ENCODE measurements at places on chromosomes 4 and X.

DNA sequence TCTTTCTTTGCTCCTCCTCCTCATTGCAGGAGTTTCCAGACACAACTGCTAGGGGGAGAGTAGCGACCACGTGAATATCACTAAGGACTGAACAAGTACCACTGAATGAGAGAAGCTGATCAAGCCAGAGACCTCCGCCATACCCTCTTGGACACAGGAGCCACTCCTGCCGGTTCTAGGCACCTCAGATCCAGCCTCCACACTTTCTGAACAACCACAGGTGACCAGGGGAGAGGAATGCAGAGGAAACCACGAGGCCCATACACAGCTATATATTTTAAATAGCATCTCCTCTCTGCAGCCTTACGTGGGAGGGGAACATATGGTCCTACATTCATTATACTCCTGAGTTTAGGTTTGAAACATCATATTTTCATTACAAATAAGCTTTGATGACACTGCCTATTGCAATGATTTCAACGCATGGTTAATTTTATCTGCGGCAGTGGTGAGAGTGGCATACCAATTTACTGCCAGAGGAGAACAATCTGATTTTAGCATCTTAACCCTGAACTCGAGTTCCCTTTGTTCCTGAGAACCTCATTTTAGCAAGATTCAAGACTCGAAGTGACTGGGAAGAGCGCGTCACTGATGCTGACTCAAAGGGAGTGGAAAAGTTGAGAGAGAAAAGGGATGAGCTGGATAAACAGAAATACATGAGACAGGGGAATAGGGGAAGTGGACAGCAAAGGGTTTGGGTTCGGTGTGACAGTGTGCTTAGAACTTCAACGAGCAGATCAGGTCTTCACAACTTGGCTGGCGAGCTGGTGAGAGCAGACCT, 231.7 kb upstream of the PPARGC1A start:
- no peak for DNase-seq

DNA sequence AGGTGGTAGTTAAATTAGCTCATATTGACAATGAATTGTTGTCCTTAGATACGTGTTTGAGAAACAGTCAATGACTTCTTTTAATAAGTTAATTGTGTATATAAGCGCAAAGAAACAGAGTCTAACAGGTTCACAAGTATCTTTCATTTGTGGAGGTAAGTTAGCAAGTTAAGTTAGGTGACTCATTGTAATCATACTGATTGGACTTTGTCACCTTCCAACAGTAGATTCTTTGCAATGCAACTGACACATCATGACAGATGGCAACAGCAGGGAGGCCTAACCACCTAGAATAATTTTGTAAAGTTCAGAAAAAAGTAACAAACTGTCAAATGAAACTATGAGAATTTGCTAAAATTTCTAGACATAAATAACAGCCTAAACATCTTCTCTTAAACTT, 207.6 kb upstream of the PITX2 start:
- no peak for DNase-seq

DNA sequence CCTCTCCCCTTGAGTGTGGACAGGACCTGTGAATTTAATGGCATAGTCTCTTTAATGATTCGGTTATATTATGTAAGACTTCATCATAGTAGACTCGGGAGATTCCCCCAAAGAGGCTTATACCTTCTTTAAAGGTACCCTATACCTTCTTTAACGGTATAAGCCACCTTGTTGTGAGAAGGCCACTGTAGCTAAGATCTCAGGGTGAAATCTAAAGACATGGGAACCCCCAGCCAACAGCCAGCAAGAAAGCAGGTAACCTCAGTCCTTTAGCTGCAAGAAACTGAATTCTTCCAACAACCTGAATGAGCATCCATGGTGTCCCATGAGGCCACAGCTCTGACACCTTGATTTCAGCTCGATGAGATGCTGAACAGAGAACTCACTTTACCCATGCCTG, 931 bp downstream of the DDX60 start:
- DNase-seq = no peak

DNA sequence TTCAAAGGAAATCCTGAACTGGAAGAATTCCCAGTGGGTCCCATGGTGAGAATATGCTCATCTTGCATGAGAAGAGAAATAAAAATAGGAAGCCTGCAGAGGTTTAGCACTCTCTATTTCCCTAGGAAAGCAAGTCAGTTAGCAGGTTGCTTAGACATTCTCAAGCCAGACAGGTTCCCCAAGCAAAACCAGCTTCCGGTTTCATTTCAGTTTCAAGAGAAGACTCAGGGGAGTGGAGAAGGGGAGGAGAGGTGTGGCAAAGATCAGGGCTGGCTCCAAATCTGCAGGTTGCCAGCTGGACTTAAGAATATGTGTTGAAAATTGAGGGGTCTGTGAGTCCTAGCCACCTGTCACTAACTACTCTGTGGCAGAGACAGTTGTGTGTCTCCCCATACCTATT, 107.5 kb downstream of the CLNK start:
- DNase-seq = no peak

DNA sequence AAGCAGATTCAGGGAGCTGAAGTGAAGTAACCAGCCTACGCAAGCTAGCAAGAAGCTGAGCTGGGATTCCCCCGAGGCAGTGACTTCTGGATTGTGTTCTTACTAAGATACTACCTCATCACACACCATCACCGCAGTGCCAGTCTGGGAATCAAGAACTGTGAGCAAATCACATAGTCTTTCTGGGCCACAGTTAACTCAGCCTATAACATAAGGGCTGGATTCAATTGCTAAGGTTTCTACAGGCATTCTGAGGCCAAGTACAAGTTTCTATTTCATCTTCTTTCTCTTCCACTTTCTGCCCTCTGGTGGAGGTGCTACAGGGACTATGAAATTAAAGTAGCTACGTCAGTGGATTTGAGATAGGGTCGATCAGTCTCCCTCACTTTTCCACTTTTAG, 1.4 kb upstream of the CORIN start:
- peak; percentile 8 for DNase-seq

- DNase-seq = no peak
Measured at GRCh38 chrX:1609762-1610161, 5.1 kb upstream of the ASMT start.

DNA sequence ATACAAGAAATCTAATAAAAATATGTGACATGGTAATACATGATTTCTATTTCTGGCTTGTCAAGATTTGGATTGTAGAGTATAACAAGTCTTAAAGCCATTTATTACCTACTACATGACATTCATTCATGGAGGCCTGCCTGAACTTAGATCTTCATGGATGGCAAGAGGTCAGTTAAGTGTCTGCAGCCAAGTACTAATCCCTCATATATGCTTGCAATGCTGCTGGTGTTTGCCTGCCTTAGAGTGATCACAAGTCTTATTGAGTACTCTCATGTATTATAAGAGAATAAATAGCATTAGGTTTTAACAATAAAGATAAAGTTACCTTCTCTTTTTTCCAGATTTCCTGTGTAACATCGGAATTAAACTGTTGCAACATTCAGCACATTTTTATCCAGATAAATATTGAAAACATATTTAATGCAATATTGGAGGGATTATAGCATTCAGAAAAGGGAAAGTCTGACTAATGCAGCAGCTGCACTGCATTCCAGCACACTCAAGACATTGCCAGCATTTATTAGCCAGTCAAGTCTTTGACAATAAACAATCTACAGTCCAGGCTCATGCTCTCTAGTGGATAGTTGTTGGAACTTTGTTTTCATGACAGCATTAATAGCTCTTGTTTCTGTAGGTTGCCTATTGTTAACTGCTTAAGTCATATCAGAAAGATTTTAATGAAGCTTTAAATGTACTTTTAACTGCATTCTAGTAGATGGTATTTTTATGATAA, 737.1 kb downstream of the FAT4 start:
- peak; percentile 30 for DNase-seq

DNA sequence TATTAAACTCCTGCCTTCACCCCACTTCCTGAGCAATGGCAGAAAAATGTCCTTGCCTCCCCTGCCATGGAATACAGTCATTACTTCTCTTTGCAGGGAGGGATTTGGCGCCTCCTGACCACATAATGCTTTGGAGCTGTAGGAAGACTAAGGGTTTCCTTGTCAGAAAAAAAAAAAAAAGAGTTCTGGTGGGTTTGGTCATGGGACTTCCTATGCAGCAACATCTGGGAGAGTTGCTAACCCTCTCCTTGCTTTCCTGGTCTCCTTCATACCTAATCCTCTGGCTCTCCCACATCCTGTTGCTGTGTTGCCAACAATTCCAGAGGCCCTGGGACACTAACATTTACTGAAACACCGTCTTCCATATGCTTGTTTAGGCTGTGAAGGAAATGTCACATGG, 75.1 kb upstream of the MBNL3 start:
- DNase-seq = no peak

DNA sequence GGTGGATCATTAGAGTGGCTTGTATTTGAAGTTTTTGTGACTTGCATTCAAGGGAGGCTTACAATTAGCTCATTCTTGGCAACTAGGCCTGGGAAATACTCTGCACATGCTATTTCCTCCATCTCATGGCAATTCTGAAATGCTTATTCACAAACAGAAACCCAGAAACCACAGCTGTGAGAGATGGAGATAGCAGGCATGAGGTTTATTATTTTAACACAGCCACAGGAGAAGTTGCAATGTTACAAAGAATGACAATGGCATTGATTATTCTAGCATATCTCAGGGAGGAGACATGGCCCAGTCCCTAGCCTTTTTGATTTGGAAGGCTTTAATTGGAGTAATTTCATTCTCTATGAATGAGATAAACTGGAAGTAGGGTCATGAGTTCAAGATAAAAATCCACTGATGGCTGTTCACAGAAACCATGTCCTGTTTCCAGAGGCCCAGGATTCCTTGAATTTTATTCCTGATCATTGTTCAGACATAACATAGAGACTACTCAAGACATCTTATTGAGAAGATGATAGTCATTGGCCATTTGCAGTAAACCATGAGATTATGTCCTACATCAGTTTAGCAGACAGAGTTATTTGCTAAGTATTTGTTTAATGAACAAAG, 123.9 kb downstream of the MID1 start:
- DNase-seq = peak; percentile 26

DNA sequence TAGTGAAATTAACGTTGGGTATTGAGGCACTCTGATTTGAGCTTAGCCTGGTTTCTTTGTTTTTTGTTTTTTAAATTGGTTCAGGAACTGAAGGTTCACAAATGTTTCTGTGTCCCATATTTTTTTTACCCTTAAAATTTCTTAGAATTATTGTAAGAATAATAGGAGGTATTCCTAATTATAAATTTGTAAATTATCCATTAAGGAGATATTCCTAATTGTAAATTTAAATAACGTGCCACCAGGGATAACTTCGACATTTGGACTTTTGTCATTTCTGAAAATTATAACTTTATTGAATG, 1.2 kb downstream of the WWC2 start:
- no peak for DNase-seq

- DNase-seq = no peak
Measured at GRCh38 chrX:10022580-10023245, 55.6 kb downstream of the CLDN34 start.

GRCh38 chrX:129726307-129727111, 12.3 kb upstream of the XPNPEP2 start:
- no peak for DNase-seq

GRCh38 chr4:107714256-107714655, 5.8 kb downstream of the PAPSS1 start:
- no peak for DNase-seq

- DNase-seq = no peak
Measured at GRCh38 chr4:48546336-48546735, 56.3 kb downstream of the ZAR1 start.

DNA sequence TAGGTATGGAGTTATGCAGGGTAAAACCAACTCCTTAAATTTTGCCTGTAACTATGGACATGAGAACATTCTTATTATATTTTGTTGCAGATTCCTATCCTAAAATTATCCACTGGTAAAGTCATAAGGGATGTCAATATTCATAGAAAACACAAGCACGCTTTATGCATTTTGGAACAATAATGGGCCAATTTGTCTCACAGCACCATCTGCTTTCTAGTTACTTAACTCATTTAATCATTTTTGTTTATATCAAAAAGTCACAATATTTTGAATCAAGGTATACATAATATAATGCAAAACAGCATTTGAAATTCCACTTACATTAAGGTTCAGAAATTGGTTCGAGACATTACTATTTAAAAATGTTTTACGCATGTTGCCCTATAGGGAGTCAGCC, 203.0 kb downstream of the GABRG1 start:
- no peak for DNase-seq

DNA sequence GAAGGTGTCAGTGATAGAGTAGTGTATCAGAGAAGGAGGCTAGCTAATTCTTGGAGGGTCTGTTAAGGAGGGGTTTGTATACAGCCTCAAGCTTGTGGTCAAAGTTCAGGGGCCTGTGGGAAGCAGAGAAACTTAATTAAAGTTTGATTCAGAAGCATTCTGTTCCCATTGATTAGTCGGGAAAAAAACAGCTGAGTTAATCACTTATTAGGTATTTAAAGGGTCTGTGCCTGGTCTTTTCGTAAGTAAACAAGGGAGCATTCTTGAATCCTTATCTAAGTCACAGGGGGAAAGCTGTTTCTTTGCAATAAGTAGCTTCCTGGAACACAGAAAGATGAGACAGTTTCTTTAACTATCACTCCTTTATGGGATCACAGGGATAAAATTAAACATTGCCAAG, 492.1 kb downstream of the PCDH10 start:
- no peak for DNase-seq

GRCh38 chr4:95546221-95546620, 2.6 kb downstream of the UNC5C start:
- no peak for DNase-seq

DNA sequence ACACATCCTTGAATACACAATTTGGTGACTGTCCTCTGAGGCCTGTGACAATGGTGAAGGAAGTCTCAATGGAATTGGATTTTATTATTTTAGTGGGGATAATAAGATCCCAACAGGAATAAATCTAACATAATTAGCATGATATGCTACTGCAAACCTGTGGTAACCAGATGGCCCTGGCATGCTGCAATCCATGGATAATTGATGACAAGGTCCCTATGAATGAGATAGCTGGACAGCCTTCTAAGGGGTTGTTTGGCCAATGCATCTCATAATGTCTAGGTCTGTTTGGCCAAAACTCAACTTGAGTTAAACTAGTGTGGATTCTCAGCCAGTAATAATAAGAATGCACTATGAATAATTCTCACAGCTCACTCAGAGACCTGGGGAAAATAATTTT, 145.3 kb upstream of the GALNTL6 start:
- DNase-seq = no peak

DNA sequence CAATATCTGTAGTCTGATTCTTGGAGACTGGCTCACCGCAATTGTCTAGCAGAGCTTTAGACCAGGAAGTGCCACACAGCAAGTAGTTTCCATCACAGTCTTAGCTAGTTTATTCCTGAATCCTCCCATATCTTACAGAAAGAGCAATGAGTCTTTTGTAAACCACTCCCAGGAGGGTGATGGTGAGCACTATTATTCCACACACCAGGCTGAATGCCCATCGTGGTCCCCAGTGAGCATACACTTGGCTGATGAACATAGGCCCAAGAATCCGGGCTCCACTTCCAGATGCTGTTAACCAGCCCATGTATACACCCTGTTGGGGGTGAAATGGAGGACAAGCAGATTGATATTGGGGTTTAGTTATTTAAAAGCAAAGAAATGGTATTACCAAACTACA, 39.8 kb downstream of the PLK4 start:
- no peak for DNase-seq

All from brain pericyte (primary cell).